ENCODE measurements at places on chromosomes 12 and 14.

- DNase-seq: no peak
These were observed 468.5 kb upstream of the MGAT4C start for GRCh38 chr12:86724716-86725115.

- DNase-seq: no peak
These were observed 55.0 kb downstream of the CCDC85C start for GRCh38 chr14:99548871-99549515.

GRCh38 chr14:36275741-36276140, 44.7 kb downstream of the MBIP start:
- no peak for DNase-seq

DNA sequence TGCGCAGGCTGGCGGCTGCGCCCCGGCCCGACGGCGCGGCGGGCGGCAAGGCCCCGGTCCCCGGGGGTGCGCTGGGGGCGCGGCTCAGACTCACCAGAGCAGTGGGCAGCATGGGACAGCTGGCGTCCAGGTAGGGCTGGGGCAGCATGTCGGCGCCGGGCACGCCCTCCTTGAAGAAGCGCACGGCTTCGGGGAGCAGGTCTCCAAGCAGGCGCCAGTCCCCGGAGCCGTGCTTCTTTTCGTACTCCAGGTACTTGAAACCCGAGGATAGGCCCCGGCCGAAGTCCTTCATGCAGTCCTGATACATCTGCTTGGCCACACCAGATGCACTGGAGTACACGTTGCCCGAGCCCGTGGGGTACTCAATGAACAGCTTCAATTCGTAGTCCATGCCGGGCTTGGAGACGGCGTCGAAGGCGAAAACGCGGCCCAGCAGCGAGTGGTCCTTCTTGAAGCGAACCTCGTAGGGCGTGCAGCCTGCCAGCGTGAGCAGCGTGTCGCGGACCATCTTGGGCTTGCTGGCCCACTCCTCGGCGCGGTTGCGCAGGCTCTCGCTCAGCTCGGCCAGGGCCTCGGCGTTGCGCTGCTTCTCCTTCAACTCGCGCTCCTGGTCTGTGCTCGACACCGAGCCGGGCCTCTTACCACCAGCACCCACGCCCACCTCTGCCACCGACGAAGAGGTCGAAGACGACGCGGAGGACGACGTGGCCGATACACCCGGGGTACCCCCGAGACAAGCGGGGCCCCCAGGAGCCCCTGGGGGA, 2.2 kb downstream of the IRF2BPL start:
- no peak for DNase-seq

DNA sequence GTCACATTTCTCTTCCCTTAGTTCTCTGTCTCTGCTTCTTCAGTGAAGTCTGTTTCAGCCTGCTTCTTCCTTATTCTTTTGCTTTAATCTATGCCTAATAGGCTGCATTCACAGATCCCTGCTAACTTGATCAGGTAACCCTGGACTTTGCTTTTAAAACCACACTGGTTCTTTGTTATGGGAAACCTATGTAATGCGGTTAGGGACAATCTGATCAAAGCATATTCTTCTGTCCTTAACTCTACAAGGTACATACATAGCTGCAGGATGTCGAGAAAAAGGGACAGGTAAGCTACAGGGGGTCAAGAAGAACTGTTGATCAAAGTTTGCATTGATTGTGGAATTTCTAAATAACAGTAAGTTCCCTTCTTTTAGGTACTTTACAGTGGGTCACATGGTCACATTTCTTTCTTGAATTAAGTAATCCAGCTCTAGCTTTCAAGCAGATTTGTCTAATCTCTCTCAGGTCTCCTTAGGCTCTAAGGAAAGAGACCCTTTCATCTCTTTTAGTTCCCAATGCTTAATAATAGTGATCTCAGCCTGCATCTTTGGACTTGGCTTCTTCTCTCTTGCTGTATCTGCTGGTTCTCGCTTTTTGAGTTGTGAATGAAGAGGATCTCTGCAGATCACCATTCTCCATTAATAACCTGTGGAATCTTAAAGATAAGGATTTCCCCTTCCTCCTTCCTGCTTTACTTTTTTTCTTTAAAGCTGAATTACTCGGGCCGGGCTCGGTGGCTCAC, 3.8 kb downstream of the COPZ1 start:
- DNase-seq: no peak

DNA sequence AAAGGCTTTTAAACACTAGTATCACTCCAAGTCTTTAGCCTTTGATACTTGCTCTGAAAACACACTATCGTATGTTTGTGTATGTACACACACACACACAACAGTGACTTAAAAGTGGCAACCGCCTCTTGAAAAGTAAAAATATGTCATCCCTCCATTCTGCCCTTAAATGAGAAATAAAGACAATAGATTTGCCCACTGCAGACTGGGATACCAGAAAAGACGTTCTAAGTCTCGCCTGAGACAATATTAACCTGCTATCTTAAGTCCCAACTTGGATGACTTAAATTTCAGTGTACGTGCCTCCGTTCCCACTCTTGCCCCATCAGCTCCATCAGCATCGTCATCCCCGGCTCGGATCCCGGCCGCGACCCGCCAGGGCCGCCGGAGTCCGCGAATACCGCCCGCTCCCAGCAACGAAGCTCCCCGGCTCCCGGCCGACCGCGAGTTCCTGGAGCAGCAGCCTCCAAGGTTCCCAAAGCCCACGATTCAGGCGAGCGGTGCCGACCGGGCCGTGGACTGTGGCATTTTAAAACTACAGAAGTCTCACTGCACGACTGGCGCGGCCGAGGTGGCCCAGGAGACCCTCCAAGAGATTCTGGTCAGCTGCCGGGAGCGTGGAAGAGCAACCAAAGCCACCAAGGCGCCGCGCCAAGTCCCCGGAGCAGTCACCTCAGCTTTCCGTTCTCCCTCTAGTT, 2.8 kb upstream of the ARID2 start:
- DNase-seq: no peak

DNA sequence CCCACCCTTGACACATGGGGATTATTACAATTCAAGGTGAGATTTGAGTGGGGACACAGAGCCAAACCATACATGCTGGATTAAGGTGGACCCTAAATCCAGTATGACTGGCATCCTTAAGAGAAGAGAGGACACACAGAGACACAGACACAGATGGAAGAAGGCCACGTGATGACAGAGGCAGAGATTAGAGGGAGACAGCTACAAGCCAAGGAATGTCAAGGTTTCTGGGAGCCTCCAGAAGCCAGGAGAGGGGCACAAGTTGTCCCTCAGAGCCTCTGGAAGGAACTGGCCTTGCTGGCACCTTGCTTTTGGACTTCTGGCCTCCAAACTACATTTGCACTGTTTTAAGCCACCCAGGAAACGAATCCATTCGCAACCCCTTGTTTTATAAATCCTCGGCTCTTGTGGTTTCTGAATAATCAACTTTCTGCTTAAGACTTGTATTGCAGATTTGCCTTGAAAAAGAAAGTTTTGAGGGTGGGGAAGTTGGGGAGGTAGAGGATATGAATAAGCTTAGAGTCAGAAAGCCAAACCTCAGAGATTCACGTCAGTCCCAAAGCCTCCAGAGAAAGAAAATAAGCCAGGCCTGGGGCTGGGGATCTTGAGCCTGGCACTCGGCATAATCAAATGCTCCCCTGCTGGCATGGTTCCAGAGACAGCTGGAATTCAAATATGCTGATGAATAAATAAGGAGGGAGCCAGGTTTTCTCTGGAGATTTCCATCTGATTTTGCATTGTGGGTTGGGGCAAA, 224.2 kb upstream of the PWP1 start:
- DNase-seq: no peak

DNA sequence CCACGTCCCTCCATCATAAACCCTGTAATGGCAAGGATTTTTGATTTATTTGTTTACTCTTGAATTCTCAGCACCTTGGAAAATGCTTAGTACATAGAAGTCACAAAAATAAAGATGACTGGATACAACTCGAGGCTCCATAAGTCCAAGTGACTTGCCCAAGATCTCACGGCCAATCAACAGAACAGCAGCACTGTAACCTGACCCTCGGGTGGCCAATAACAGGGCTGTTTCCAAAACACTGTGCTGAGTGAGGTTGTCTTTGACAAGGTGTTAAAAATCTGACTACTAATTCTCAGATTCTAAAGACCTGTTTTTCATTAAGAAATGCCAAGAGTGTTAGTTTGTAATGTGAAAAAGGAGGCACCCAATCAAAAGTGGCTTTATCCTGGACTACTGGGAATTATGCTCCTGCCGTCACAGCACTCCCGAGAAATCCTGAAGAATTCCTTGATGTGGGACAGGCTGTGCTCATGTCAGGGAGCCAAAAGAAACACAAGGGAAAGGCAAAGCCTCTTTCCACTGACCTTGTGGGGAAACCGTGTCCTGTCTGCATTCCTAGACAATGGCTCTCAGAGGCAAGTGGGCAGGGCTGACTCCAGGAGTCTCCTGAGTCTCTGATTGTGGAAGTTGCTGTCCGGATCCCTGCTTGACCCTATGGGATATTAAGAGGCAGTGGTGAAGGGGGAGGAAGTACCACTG, 204.7 kb upstream of the PELI2 start:
- DNase-seq: no peak

- no peak for DNase-seq
These were observed 3.3 kb downstream of the PPP1R3E start for GRCh38 chr14:23299211-23299957.

- DNase-seq: no peak
These were observed 42.0 kb downstream of the EVL start for GRCh38 chr14:100107236-100107635.

GRCh38 chr14:22491683-22492621, 97.1 kb downstream of the DAD1 start:
- no peak for DNase-seq

DNA sequence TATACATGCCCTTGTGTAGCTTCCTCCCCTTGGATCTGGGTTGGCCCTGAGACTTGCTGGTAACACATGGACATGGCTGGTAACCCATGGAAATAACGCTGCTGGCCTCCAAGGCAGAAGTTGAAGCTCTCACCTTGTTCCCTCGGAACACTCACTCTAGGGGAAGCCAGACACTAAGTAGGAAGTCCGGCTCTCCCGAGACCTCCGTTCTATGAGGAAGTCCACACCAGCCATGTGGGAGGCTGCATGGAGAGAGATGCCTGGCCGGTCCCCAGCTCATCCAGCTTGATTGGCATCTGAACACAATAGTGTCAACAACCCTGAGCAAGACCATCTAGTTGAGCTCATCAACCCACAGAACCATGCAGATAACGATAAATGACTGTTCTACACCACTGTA, 39.7 kb upstream of the VRK1 start:
- DNase-seq: no peak

DNA sequence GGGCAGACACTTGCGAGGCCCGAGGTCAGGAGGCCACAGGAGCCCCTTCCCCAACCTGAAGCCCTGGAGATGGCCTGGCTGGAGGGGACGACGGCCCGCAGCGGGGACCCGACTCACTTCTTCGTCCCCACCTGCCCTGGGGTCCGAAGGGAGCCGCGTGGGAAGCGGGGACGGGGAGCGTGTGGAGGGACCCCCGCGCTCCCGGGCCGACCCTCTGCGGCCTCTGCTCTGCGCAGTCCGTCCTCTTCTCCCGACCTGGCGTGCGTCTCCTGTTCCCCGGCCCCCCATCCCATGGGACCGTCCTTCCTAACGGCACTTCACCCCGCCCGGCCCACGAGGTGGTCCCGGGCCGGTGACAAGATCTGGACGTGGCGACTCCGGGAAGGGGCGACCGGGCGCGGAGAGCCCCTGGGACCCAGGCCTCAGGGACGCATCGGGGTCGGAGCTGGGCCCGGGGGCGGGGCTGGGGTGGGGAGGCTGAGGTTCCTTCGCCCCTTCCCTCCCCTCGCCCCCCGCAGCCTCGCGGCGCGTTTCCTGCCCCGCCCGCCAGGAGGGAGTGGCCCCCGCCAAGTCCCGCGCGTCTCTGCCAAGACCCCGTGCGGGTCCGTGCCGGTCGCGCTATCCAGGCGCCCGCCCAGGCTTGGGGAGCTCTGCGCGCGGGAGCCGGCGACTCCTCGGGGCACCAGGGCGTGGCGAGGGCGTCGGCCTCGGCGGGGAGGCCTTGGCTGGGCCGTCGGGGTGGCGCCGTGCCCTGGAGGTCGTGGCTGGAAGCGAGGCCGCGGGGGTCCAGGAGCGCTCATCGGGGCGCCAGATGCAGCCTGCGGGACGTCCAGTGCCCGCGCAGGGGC, 97.1 kb downstream of the TNFAIP2 start:
- DNase-seq: no peak

- DNase-seq: no peak
These were observed 33.7 kb upstream of the EML1 start for GRCh38 chr14:99759546-99759925.

GRCh38 chr12:64256166-64256800, 34.2 kb upstream of the KICS2 start:
- DNase-seq: no peak

DNA sequence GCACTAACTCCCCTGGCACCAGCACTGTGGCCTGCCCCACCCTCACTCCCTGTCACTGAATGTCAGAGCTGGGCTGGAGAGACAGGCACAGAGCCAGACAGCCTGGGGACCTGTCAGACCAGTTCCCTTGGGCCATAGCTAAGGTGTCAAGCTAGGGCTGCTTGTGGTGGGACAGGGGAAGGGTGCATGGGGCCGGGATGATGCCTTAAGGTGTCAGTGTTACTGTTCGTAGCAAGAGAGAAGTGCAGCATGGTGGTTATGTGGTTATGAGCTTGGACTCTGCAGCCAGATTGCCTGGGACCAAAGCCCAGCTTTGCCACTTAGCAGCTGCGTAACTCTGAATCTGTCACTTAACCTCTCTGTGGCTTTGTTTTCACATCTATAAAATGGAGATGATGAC, 3.8 kb downstream of the RAPGEF3 start:
- no peak for DNase-seq

DNA sequence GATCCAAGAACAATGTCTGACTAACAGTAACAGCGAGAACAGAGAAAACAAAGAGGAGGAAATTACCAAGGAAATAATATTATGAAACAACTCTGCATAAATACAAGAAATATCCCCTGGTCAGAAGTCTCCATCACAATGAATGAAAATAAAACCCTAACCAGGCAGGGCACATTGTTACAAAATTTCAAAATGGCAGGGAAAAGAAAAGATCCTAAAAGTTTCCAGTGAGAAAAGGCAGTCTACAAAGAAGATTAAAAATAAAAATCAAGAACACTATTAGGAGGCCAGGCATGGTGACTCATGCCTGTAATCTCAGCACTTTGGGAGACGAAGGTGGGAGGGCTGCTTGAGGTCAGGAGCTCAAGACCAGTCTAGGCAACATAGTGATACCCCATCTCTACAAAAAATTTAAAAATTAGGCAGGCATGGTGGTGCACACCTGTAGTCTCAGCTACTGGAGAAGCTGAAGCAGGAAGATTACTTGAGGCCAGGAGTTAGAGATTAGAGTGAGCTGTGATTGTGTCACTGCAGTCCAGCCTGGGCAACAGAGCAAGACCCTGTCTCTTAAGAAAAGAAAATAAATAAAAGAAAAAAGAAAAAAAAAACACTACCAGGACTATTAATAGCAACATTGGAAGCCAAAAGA, 47.8 kb downstream of the FERMT2 start:
- no peak for DNase-seq

GRCh38 chr14:24150993-24151392, 3.7 kb downstream of the RNF31 start:
- no peak for DNase-seq

- DNase-seq: no peak
These were observed 30.2 kb upstream of the CIPC start for GRCh38 chr14:77067632-77068516.
